ENCODE measurements at places on chromosomes 1 and 21.

GRCh38 chr1:244445320-244446181 lies 6.2 kb downstream of the ADSS2 start:
- DNase-seq, result no peak

- no peak for DNase-seq
Measured at GRCh38 chr1:65319141-65319540, 9.8 kb downstream of the DNAJC6 start.

DNA sequence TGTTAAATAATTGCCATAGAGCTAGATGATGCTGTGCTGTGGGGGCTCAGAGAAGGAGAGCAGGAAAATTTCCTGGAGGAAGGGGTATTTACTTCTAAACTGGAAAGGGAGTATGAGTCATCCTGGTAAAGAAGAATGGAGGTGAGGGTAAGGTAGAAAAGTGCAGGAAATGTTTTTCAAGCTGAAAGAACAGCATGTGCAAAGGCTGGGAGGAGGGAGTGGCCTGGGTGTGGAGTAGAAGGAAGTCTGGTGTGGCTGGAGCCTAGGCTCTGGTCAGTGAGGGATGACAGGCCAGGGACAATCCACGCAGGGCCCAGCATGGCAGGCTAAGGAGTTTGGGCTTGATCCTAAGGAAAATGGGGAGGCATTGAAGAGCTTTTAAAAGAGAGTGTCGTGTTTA lies 45.9 kb downstream of the MATN1 start:
- no peak for DNase-seq

- DNase-seq, result no peak
Measured at GRCh38 chr1:15184436-15185241, 31.1 kb downstream of the TMEM51 start.

- no peak for DNase-seq
Measured at GRCh38 chr1:41616563-41616962, 132.1 kb upstream of the EDN2 start.

DNA sequence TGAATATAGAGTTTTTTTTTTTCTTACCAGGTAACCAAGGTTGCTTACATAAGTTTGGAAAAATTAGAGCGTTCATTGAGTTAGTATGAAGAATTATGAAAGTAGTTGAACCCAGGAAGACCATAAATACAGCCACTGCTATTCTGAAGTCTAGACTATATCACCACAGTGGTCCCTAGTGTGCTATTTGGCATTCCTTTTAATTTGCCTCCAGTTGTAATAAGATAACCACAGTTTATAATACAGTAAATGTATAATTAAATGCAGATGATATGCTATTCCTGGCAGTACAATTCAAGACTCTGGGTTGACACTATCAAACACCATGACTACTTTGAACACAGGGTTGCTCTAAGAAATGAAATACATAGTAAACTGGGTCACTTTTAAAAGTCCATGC lies 270.5 kb downstream of the BRINP2 start:
- DNase-seq, result no peak

DNA sequence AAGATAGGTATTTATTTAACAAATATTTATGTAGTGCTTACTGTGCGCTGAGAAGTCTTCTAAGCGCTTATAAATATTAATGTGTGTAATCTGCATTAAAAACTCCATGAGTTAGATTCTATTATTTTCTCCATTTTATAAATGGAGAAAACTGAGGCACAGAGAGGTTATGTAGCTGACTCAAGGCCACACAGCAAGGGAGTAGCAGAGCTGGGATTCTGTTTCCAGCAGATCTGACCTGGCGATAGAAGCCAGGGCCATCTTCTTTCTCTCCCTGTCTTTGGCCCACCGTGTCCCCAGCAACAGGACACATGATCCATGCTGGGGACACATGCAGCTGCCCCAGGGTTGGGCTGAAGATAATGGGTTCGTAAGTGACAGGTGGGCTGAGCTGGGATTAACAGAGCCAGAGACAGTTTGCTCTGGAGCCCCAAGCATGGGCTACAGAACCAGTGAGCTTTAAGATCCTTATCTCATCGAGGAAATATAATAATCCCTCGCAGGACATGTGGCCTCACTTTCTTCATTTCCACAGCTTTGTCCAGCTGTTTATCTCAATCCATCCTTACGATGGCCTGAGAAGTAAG lies 30.3 kb downstream of the IGSF21 start:
- no peak for DNase-seq

DNA sequence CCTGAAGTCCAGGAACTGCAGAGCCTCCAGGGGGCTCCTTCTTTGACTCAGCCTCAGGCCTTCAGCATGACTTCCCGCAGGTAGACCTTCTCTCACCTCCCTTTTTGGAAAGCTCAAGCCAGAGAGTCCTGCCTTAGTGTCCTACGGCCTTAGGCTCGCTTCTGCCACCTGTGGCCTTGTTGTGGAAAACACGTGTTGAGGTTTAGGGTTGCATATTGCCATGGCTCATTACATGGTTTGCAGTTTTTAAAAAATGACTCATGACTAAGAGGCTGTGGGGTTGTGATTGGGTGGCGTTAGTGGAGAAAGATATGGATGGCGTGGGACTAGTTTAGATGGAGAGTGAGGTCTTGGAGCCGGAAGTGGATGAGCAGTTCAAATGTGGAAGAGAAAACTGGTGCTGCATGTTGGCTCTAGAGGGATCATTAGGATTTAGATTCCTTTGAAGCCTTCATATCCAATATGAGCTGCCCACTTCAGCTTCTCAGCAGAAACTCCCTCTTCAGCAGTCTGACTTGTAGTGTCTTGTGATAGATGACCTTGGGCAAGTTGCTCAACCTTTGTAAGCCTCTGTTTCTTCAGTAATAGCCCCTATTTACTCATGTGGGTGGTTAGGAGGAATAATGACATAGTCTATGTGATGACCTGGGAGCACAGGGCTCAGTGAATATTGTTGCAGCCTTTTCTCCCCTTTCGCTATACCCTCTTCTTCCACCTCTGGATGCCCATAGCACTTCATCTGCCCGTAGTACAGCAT lies 6.5 kb upstream of the FGGY start:
- DNase-seq, result no peak

- no peak for DNase-seq
Measured at GRCh38 chr1:198373376-198373775, 167.1 kb downstream of the ATP6V1G3 start.

GRCh38 chr1:211625040-211625439 lies 46.1 kb upstream of the SLC30A1 start:
- no peak for DNase-seq

- no peak for DNase-seq
Measured at GRCh38 chr1:227038401-227038800, 98.3 kb downstream of the COQ8A start.

GRCh38 chr1:210850556-210850955 lies 283.4 kb downstream of the KCNH1 start:
- DNase-seq, result no peak

DNA sequence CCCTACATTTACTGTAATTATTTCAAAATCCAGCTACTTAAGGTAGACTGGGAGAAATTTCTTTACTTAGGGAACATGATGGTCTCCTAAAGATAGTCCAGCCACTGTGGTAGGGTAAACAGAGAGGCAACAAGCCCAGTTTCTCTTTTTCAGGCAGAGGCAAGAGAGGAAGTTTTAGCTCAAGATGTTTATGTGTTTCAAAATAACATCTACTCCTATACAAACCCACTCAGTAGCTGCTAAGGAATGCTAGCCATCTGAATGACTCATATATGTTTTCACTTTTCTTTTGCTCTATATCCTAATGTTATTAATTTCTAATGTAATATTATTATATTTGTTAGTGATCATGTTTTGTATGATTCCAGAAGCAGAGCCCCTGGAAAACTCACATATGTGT lies 856.6 kb downstream of the PLA2G4A start:
- no peak for DNase-seq

DNA sequence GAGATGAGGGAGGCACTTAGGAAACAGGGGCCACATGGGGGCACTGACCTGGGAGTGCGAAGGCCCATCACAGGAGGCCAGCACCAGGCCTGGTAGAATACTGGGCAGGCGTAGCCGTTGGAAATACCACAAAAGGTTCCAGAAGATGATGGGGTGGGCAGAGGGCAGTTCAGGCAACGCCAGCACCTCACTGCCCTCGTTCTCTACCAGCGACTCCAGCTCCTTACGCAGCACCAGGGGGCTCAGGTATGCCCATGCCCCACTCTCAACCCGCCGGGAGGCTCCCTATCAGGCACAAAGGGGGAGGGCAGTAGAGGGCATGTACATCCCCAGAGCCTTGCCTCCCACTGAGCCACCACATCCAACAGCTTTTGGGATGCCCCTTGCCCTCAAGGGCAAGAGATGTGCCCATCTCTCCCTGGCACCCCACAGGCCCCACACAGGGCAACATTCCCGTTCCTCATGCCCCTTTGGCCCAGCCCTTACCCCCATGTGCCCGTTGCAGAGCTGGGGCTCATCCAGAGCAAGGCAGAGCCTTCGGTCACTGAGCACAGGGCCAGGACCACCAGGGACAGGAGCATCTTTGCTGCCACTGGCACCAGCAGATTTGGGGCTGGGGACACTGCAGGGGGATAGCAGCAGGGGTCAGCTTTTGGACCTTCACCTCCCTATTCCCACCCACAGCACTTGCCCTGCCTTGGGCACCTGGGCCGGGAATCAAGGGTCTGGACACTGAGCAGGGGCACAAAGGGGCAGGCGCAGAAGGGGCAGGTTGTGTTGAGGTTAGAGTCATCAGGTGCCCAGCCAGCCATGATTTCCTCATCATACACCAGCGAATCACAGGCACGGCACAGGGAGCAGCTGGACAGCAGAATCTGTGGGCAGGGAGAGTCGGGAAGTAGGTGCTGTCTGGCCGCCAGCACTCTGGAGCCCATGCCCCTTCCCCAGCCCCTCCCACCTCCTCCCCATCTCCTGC lies 9.7 kb upstream of the GATAD2B start:
- DNase-seq, result no peak

DNA sequence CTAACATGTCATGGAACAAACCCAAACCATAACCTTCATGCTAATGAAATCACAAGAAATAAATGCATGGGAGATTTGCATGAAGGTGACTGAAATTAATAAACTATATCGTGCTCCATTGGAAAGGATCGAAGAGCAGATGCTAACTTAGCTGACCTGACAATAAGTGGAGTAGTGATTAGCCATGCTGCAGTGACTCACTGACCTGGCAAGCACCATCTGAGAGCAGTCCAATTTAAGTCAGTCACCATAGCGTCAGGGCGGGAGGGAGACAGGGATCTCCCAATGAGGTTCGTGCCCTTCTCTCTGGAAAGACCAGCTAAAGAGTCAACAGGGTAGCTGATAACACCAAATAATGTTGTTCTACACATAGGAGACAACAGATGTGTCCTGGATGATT lies 21.5 kb downstream of the OLIG2 start:
- no peak for DNase-seq

- no peak for DNase-seq
Measured at GRCh38 chr1:241985787-241986186, 13.1 kb downstream of the MAP1LC3C start.

DNA sequence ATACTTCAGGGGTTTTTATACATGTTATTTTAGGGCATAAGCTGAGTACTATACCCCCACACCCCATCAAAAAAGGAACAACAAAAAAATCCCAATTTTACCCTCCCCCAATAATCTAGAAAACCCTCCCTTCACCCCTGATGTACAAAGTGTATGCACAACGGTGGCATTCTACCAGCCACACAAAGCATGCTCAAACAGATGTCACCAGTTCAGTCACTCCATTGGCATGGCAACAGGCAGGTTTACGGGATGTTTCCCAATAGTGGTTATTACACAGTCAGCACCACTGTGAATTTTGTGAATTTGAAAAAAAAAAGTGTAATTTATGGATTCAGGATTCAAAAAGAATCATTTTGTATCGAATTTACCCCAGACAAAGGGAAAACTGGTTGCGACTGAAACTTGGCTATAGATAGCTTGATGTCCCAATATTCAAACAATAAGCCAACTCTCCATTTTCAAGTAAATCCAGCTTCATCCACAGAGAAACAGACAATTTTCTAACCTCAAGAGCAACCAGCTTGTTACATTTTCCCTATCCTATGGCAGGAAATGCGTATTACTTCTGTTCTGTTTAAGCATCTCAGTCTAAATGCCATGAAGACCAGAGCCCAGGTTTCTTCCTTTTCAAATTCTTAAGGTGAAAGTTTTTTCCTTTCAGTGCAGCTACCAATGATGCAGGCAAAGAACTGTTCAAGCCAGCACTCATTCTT lies 34.0 kb upstream of the SLC45A3 start:
- no peak for DNase-seq

DNA sequence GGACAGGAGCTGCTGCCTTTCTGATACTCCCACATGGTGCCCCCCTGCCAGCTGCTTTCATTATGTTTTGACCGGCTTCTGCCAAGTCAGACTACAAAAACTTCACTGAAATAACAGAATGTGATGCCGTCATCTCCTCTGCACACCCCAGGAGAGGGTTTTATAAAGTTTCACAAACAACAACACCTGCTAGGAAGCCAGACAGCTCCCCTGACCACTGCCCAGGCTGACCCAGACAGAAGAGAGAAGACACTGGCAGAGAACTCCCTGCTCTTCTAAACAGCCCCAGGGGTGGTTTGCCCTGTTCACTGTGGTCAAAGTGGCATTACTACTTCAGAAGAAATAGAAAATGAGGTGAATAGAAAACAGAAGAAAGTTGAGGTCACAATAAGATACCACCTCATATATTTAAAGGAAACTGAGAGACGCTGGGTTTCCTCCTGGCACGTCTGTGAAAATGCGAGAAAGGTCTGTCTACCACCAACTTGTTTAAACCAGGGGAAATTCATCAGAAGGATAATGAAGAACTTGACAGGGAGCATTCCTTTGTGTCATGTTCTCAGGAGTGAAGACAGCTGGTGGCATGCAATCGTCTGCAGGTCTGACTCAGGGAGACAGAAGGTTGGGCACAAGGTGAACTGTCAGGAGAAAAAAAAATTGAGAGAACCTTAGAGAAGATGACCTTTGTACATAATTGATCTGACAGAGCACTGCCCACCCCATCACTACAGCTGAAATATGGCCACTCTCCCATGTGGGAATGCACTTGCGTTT lies 119.0 kb upstream of the NFIA start:
- no peak for DNase-seq

- no peak for DNase-seq
Measured at GRCh38 chr1:90394247-90394646, 322.9 kb downstream of the BARHL2 start.

GRCh38 chr1:116853680-116854402 lies 55.9 kb upstream of the PTGFRN start:
- DNase-seq, result no peak

GRCh38 chr21:45310459-45310858 lies 22.8 kb upstream of the POFUT2 start:
- no peak for DNase-seq

- no peak for DNase-seq
Measured at GRCh38 chr1:234107416-234108021, 203.0 kb downstream of the SLC35F3 start.

DNA sequence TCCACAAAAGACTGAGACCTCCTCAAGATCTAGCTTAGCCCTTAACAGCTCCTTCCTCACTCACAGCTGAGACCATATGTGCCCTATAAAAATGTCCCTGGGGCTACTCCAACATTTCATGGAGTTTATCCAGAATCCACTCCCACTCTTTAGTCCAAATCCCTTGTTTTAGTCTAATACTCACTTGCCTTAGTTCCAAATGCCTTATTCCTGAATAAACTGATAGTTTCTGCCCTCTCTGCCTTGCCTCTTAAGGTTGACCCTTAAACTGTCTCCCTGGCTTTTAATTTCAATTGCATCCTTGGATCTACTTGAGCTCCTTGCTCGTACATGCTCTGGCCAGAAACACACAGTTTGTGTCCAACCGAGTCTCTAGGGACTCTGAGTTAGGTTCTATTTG lies 47.3 kb upstream of the LYPLAL1 start:
- DNase-seq, result no peak

GRCh38 chr1:85153149-85153891 lies 47.5 kb downstream of the SYDE2 start:
- DNase-seq, result no peak

GRCh38 chr1:147669469-147670318 lies 630 bp downstream of the ACP6 start:
- DNase-seq, result no peak

All from activated T-cell treated with anti-CD3 and anti-CD28 coated beads for 4 hours (primary cell).